ENCODE measurements at places on chromosomes 1 and 21.

DNA sequence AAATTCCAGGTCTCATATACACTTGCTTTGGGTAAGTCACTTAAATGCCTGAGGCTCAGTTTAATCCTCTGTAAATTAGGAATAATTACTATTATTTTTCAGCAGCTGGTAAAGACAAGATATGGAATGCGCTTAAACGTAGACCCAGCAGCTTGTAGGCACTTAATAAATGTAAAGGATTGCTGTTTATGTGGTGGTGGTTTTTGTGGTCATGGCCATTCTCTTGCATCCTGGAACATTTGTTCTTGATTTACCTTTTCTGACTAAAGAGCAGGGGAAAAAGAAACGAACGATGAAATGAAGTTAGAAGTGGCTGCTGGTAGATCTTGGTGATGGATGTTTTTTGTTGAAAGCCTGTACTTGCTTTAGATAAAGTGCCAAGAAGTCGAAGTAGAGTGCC lies 195.0 kb upstream of the FOXD3 start:
- no peak for DNase-seq

DNA sequence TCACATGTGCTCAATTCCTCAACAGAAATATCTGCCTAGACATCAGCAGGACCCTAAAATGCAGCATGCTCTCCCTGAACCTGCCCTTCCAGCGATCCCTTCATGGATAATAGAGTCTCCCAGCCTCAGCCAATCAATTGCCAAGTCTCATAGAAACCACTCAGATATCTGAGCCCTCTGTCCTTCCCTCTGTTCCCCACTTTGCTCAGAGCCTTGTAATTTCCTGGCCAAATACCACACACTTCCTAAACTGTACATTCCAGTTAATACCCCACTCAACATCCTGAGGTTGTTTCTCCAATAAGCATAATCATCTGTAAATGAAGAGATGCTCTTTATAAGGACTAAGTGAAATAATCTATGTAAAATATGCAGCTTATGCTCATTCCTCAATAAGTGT lies 59.3 kb upstream of the PTGFRN start:
- DNase-seq: no peak

GRCh38 chr1:34073028-34073695 lies 91.9 kb downstream of the CSMD2 start:
- DNase-seq: no peak

- no peak for DNase-seq
Measured at GRCh38 chr1:119797162-119797561, 14.1 kb downstream of the REG4 start.

DNA sequence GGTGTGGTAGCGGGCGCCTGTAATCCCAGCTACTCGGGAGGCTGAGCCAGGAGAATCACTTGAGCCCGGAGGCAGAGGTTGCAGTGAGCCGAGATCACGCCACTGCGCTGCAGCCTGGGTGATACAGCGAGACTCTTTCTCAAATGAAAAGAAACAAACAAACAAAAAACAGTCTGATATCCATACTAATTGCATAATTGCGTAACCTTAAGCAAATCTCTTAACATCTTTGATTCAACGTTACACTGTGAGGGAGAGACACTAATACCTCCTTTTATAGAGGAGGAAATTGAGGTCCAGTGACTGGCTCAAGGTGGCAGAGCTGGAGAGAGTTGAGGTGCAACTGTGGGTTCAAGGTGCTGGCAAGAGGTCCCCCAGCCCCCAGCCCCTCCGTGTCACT lies 12.6 kb upstream of the COX20 start:
- no peak for DNase-seq

GRCh38 chr1:199046618-199047017 lies 407.8 kb downstream of the PTPRC start:
- DNase-seq: no peak

DNA sequence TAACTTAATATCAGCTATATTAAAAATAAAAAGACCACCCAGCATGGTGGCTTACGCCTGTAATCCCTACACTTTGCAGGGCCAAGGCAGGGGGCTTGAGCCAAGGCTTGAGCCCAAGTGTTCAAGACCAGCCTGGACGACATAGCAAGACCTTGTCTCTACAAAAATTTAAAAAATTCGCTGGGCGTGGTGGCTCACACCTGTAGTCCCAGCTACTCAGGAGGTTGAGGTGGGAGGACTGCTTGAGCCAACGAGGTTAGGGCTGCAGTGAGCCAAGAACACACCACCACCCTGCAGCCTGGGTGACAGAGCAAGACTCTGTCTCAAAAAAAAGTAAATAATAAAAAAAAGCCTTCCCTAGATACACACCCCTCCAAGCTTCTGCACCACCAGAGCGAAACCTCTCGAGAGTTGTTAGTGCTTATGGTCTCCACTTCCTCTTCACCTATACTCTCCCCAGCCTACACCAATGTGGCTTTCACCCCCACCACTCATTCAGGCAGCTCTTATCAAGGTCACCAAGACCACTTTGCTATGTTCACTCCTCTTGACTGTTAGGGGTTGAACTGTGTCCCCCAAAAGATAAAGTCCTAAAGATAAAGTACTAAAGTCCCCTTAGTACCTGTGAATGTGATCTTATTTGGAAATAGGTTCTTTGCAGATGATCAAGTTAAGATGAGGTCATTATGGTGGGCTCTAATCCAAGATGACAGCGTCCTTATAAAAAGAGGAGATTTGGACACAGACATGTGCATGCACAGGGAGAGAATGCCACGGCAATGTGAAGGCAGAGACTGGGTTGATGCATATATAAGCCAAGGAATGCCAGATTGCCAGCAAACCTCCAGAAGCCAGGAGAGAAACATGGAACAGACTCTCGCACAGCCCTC lies 6.8 kb upstream of the PPP1R15B start:
- DNase-seq: no peak

- no peak for DNase-seq
Measured at GRCh38 chr1:92774407-92774806, 10.5 kb downstream of the EVI5 start.

- no peak for DNase-seq
Measured at GRCh38 chr1:217813031-217813430, 181.9 kb downstream of the SPATA17 start.

DNA sequence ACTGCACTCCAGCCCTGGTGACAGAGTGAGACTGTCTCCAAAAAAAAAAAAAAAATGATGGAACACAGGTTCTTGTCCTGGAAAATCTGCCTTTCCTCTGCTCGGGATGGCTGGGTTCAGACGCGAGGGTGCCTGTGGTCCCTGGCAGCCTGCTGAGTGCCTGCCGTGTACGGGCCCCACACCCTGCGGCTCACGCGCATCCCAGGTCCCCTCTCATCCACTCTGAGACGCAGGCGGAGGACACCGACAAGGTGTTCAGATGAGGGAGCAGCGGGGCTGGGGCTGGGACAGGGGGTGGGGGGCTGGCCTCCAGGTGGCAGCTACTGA lies 4.3 kb upstream of the ANKRD65 start:
- DNase-seq: no peak

DNA sequence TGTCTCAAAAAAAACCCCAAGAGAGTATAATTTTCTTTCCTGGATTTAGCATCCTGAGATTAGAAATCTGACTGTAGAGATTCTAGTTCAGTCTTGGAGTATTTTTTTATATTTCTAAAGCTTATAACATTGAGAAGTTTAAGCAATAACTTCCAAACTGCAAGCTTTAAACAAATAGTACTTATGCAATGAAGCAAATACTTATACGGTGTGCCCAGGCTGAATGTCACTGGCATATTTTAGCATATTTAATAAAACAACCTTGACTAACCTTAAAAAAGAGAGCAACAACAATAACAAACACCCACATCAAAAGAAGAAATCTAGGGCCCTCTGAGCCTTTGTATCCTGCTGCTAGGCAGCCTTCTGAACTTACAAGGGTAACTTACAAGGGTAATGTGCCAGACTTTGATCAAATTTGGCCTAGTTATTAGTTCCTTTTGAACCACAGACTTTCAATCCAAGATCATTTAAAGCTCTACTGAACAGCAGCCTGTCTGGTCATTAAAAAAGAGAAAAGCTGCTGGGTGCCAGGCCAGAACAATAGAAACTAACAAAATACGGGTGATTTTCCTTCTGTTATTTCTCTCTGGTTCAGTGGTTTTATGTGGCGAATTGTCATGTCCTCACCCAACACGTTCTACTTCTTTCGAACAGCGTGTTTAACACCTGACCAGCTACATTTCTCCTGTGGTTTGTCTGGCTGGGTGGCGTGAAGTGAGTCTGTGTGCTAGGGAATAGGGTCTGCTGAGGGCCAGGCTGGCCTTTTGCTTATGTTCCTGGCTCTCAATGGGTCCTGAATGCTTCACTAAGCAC lies 16.2 kb downstream of the MTOR start:
- no peak for DNase-seq

DNA sequence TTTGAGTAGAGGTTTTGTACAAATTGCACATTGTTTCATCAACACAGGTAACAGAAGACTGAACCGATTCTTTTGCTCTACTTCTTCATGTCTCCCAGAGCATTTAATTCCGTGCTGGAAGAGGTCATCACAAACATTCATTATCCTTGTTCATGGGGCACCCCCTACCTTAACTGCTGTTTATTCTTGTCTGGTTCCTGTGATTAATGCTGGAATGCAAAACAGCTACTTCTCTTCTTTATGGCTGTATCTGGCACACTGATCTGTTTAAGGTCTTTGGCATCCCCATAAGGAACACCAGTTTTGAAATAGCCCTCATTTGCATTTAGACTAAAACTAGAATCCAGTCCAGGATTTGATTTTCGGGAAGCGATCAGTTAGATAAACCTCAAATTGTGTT lies 42.2 kb downstream of the NTNG1 start:
- no peak for DNase-seq

GRCh38 chr1:223837687-223838086 lies 8.1 kb downstream of the TP53BP2 start:
- DNase-seq: no peak

DNA sequence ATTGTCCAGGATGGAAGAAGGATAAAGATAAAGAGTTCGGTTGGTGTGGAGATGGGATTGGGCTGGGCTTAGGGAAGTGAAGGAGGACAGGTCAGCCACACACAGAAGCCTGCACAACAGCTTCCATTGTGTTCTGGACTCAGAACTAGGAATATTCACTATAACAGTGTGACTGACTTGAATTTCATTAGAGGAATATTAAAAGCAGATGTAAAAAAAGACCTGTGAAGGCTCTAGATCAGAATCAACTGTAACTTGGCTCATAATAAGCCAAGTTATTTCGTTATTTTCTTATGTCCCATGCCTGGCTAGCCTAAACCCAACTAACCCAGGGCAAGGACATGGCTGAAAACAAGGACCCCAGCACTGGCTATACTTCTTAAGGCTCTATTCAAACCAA lies 56.6 kb upstream of the GPR88 start:
- DNase-seq: no peak

GRCh38 chr1:173545688-173546087 lies 57.2 kb downstream of the SLC9C2 start:
- DNase-seq: no peak

DNA sequence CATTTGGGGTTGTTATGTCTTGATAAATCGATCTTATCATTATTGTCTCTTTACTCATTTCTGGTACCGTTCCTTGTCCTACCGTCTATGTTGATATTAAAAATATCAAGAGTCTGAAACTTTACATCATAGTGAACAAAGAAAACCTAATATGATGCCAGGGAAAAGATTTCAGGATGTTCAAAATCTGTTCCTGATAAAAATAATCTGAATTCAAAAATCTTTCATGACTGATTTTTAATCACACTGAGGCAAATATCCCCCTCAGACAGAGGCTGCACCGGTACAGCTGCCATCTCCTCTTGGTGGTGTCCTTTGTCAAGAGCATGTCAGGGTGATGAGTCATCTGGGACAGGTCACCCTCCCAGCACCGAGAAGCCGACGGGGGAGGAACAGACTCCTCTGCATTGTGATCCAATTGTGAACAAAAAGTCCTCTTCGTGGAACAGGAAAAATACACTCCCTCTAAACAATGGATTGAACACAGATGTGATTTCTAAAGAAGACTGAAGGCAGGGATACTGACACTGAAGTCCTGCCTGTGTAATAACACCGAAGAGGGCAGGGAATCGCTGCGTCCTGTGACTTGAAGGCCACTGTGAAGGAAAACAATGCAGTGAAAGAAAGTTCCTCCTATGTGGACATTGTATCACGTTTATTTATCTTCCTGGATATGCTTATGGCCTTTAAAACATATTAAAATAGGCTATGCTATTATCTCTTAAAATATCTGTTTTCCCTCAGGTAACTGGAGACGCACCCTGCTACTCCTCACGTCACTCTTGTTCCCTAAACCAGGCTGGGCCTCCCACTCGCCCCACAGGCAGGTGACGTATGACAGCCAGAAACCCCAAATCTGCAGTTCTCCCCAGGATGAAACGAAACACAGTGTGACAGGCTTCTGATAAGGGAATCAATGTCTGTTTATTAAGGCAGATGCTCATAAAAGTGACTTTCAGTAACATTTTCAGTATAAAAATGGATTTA lies 4.3 kb upstream of the SPATC1L start:
- no peak for DNase-seq

DNA sequence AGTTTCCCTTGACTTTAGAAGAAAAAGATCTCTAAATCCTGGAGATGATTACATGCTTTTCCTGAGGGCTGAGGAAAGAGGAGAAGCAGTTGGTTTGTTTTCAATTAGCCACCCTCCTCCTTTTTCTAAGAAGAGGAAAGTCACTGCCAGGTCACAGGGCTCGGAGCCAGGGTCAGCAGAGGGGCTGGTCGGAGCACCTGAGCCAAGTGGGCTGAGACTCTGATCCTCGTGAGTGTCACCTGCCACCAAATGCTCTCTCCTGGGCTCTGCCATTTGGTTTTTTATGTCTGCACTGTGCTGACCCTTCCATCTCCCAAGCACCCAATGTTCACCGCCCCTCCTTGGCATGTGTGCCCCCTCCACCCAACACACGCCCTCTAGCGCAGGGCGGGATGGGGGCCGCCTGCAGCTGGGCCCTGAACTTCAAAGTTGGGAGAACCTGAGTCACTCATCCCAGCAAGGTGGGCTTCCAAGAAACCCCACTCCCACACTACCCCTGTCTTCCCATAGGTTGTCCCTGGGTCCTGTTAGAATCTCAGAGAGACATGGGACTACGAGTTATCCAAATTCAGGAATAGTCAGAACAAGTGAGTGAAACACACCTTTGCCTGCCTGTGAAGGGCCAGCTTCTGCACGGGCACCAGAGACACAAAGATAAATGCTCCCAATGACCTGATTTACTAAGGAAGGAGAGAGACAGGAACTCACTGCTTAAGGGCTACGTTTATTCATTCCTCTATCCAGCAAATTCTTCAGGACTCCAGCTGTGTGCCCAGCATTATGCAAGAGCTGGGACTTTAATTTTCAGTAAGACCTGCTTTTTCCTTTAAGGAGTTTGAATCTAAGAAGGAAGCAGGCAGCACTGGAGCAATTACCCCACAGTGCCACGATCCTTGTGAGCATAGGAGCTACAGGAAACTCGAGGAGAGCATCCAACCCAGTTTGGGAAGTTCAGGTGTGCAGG lies 127.5 kb downstream of the RHOU start:
- no peak for DNase-seq

DNA sequence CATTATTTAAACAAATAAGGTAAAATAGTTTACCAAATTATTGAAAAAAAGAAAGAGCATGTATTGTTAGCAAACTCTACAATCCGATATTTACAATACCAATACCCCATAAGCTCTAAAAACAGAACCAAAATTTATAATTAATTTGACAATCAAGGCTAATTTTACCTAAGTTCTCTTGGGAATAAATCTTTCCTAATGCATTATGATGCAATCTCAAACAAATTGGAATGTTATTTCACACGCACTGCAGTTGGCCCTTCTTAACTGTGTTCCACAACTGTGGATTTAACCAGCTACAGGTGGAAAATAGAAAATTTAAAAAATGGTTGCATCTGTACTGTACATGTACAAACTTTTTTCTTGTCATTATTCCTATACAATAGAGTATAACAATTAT lies 300.1 kb downstream of the BRINP3 start:
- DNase-seq: no peak

- DNase-seq: no peak
Measured at GRCh38 chr21:42125571-42126544, 54.7 kb downstream of the UMODL1 start.
